Pulmonary artery endothelial cell (primary cell): ENCODE measurements at places on chromosomes 7 and 10.

GRCh38 chr10:4202938-4203337 lies 417.9 kb upstream of the KLF6 start:
- DNase-seq, result no peak

DNA sequence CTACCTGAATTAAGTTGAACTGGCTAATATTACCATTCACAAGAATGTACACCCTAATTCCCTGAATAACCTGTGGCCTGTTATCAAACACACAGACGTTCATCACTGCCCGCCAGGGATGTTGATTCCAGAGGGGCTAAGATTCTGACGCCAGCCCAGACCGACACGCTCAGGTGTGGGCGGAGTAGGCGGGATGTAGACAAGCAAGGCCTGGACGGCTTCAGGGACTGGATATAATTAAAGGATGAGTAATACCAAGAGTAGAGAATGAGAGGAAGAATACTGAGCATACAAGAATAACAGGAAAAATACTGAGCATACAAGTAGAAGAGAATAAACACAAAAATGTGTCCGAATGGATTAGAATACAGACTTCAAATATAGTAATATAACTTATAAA lies 29.0 kb downstream of the CUBN start:
- no peak for DNase-seq

GRCh38 chr10:59582058-59582457 lies 127.6 kb downstream of the SLC16A9 start:
- DNase-seq, result no peak

- DNase-seq, result peak; percentile 97
Observed at GRCh38 chr7:81684514-81685269, 85.2 kb downstream of the HGF start.

DNA sequence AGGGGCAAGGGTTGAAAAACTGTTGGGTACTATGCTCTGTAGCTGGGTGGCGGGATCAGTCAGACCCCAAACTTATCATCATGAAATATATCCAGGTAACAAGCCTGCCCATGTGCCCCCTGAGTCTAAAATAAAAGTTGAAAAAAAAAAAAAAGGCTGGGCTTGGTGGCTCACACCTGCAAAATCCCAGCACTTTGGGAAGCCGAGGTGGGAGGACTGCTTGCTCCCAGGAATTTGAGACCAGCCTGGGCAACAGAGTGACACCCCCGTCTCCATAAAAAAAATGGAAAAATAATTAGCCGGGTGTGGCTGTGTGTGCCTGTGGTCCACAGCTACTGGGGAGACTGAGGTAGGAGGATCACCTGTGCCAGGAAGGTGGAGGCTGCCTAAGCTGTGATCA lies 83.5 kb downstream of the VIPR2 start:
- no peak for DNase-seq

GRCh38 chr10:102649797-102650654 lies 5.7 kb downstream of the TRIM8 start:
- DNase-seq, result no peak

- no peak for DNase-seq
Observed at GRCh38 chr10:78140066-78140630, 106.5 kb downstream of the RPS24 start.

DNA sequence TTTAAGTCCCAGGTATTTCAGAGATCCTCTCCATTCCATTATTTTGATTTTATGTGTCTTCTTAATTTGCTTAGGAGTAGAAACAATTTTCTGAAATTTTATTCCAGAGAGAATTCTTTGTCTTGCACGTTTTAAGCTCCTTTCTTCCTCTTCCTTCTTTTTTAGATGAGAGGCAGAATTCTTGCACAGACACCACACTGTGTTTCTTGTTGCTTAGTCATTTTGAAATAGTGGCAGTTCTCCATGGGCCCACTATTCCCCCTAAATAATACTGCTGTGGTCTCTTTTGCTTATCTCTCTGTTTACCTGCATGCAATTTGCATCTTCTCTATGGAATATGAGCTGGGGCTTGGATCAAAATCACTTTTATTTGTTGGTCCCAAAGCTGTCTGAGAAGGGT lies 54.3 kb upstream of the WAC start:
- no peak for DNase-seq
